ENCODE measurements at places on chromosomes 2 and 18. TPM values are rescaled to one million over a fixed set of nuclear protein-coding genes. Genes with fewer than 3 reads are reported as not detected.

- H3K27me3 ChIP-seq = no peaks in the 10 kb centered on the region
- DNase-seq = no peak
- no peak overlapping the region for H3K4me3 ChIP-seq
- H3K27ac ChIP-seq = no peak overlapping the region
These were observed 105.6 kb upstream of the STK17B start for GRCh38 chr2:196277002-196277401.

Gene ST8SIA3
- total RNA-seq = not detected

Gene SYT4
- 3.0 TPM for total RNA-seq

DNA sequence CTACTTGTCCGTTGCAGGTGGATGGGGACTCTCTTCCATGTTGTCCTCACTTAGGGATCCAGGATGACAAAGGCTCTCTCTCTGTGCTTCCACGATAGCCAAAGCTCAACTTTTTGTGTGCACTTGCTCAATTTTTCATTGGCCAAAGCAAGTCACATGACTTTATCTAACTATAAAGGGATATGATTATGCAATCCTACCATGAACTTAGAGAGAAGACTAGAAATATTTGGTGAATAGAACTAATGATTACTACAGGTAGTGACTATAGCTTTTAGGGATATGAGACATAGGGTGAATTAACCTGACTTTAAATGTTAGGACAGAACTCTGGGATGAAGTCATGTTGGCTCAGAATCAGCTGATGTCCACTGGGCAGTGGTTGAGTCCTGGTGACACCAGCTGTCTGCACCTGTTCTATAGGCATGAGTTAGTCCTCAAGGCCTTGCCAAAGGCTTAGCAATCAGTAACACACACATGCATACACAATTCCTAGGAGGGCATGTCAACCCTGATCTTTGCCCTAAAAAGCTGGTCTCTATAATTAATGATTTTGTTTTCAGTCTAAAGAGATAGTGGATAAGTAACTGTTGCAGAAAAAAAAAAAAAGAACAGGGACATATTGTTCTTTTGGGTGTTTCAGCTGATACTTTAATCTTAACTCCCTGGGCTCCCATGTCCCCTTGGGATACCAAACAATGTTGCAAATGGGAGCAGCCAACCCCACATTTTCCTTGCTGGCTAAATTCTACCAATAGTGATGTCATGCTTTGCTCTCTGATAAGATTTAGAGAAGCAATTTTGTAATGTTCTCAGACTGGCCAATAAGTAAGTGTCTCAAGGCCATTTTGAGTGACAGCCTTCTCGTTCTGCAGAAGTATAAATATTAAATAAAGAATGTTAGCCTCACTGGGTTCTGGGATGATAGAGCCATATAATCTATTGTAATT, 12.5 kb upstream of the HK2 start:
- peak overlapping the region; percentile 62 for H3K27ac ChIP-seq
- no peak overlapping the region for H3K4me3 ChIP-seq
- H3K27me3 ChIP-seq = no peaks in the 10 kb centered on the region

Gene SPP2
- total RNA-seq = not detected

Gene REG1B
- not detected for total RNA-seq

GRCh38 chr2:109597283-109597682, 16.5 kb downstream of the SEPTIN10 start:
- DNase-seq = no peak
- H3K27me3 ChIP-seq = no peaks in the 10 kb centered on the region
- no peak overlapping the region for H3K27ac ChIP-seq
- H3K4me1 ChIP-seq = peaks cover 4% of the 10 kb centered on the region

Gene KCNG3
- total RNA-seq = not detected

- no peak overlapping the region for H3K27ac ChIP-seq
- H3K4me3 ChIP-seq = no peak overlapping the region
- H3K4me1 ChIP-seq = peaks cover 2% of the 10 kb centered on the region
- no peaks in the 10 kb centered on the region for H3K27me3 ChIP-seq
- peak; percentile 16 for DNase-seq
- no peaks in the 10 kb centered on the region for H3K36me3 ChIP-seq
These were observed 189.5 kb downstream of the CTIF start for GRCh38 chr18:48728204-48728833.

DNA sequence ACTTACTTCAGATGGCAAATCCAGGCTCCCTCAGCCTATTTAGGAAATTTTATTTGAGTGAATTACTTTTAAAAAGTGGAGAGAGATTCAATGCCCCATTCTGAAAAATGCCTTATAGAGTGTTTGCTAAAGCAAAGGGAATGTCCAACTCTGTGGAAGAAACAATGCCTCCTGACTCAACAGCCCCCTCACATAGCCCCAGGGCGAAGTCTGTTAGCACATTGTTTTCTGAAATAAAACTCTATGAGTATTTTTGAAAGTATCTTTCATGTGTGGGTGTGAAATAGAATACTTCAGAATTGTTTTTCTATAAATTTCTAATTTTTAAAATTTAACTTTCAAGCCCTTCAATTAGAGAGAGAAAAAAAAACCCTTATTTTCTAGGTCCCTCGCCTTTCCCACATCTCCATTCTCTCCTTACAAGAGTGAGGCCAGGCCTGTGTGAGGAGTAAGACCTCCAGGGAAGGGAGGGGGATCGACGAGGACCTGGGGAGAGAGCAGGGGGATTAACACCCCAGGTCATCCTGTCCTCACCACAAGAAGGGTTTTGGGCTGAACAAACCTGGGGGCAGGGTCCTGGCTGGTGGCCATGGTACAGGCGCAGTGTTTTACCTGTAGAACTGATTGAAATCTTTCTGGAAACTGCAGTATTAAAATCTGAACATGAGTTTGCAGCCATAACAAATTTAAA, 141.4 kb downstream of the SNTG2 start:
- no peaks in the 10 kb centered on the region for H3K27me3 ChIP-seq
- no peaks in the 10 kb centered on the region for H3K4me1 ChIP-seq
- H3K36me3 ChIP-seq = no peaks in the 10 kb centered on the region
- DNase-seq = no peak
- H3K27ac ChIP-seq = no peak overlapping the region

GRCh38 chr2:56580242-56580641, 396.5 kb downstream of the CCDC85A start:
- no peaks in the 10 kb centered on the region for H3K27me3 ChIP-seq
- H3K4me1 ChIP-seq = no peaks in the 10 kb centered on the region
- H3K4me3 ChIP-seq = no peak overlapping the region

- no peak overlapping the region for H3K27ac ChIP-seq
- no peak for DNase-seq
- H3K27me3 ChIP-seq = peaks cover 74% of the 10 kb centered on the region
- no peak overlapping the region for H3K4me3 ChIP-seq
- H3K36me3 ChIP-seq = no peaks in the 10 kb centered on the region
These were observed 5.4 kb upstream of the POU3F3 start for GRCh38 chr2:104848526-104848925.

Gene PAIP2B
- 9.8 TPM for total RNA-seq

Gene CYRIA
- total RNA-seq = 48.0 TPM

DNA sequence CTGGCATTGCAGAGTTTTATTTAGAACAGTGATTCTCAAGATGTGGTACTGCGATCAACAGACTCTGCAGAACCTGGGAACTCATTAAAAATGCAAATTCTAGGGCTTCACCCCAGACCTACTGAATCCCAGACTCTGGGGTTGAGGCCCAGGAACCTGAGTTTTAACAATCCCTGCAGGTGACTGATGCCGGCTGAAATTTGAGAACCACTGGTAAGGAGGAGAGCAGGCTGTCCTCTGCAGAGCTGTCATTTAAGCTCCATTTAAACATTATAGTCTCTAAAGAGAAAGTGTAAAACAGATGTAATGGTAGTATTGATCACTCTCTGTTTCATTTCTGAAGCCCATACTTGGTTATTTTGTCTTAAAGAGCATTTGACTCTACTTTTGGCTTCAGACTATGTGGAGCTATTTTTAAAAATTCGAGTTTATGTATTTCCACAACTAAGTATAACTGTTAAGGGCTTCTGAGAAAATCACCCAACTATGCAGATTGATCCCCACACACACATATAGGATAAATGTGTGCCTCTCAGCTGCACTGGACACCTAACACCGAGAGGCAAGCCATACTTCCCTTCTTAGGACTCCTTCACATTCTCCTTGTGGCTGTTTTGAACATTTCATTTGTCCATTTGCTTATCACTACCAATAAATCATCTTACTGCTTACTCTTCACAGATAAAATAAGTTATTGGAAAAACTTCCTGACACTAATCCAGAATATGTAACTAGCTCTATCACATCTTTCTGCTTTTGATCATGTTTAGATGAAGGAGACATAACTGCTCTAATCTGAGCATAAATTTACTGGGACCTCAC, 487.5 kb downstream of the DLGAP1 start:
- H3K27me3 ChIP-seq = no peaks in the 10 kb centered on the region
- no peaks in the 10 kb centered on the region for H3K4me1 ChIP-seq
- H3K36me3 ChIP-seq = no peaks in the 10 kb centered on the region
- H3K4me3 ChIP-seq = no peak overlapping the region

Gene KRTCAP3
- 21.4 TPM for total RNA-seq

GRCh38 chr2:138744713-138745112, 35.5 kb downstream of the NXPH2 start:
- no peaks in the 10 kb centered on the region for H3K27me3 ChIP-seq
- no peaks in the 10 kb centered on the region for H3K36me3 ChIP-seq
- H3K4me1 ChIP-seq = no peaks in the 10 kb centered on the region

DNA sequence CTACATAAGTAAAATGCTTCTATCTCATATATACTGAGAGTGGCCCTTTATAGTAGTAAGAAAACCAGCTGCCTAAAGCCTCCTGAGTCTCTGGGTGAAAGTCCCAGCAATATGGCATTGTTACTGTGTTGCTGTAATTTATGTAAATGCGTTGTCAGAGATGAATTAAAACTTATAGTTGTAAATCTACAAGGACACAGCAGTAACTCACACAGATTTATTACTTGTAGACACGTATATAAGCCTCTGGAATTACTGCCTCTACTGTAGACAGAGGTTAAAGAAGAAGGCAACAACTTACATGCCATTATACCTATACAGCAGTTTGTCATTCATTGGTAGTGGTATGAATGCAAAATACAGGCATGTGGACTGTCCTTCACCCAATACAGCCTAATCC, 169.1 kb upstream of the BOD1L2 start:
- no peaks in the 10 kb centered on the region for H3K4me1 ChIP-seq
- H3K36me3 ChIP-seq = no peaks in the 10 kb centered on the region
- DNase-seq = no peak
- no peaks in the 10 kb centered on the region for H3K27me3 ChIP-seq

- no peak overlapping the region for H3K27ac ChIP-seq
- H3K27me3 ChIP-seq = no peaks in the 10 kb centered on the region
- no peaks in the 10 kb centered on the region for H3K36me3 ChIP-seq
These were observed 46.4 kb upstream of the MTCL1 start for GRCh38 chr18:8658858-8659485.

- H3K36me3 ChIP-seq = no peaks in the 10 kb centered on the region
- DNase-seq = no peak
- no peak overlapping the region for H3K27ac ChIP-seq
- no peaks in the 10 kb centered on the region for H3K4me1 ChIP-seq
- no peak overlapping the region for H3K4me3 ChIP-seq
These were observed 19.9 kb upstream of the SIGLEC15 start for GRCh38 chr18:45805551-45805950.

Gene PPP1R7
- 74.0 TPM for total RNA-seq

Gene SAP130
- 11.6 TPM for total RNA-seq

DNA sequence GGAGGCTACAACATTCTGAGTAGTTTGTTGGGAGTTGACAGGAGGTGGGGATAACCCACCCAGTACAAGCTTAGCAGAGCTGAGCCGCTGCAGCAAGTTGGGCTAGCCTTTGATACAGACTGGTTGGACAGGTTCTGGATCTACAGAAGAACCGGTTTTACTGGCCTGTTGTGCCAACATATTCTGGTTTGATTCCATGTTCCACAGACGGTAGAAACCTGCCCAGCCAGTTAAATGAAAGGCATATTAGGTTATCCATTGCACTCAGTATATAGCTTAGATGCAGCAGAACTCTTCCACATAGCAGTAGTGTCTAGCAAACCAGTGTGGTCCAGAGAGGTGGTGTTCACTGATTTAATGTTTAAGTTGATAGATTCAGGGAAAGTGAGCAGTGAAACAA, 19.3 kb upstream of the RBBP8 start:
- no peaks in the 10 kb centered on the region for H3K36me3 ChIP-seq
- peak overlapping the region; percentile 70 for H3K27ac ChIP-seq

DNA sequence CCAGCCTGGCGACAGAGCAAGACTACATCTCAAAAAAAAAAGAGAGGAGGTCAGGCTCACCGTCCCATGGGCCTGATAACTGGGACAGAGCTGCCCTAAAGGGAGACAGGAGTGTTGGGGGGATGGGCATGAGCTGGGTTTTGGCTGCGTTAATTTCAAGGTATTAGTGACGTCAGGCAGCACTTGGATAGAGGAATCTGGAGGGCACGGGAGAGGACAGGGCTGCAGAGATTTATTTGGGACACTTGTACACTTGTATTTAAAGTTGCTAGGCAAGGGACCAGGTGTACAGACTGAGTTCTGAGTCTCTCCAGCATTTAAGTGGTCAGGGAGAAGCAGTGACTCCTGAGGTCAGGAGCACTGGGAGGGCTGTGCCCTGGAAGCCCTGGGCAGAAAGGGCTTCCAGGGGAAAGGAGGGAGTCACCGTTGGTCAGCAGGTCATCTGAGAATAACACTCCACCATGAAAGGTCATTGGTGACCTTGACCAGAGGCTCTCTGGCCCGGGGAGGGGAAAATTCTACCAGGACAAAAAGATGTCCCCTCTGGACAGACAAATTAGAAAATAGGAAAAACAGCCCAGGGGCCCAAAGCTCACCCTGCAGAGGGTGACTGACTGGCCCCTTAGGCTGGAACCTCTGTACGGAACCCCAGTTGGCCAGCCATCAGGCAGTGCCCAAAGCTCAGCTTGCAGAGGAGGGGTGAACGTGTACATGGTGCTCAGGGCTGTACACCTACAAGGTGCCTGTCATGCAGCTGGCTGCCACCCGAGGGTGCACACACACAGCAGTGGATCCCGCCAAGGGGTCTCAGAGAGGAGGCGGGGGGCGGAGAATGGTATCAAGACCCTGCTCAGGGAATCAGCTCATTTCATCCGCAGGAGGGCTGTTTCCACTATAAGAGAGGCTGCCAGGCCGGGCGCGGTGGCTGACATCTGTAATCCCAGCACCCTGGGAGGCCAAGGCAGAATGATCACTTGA, 23.0 kb upstream of the CNNM3 start:
- peaks cover 19% of the 10 kb centered on the region for H3K4me1 ChIP-seq
- no peak overlapping the region for H3K27ac ChIP-seq
- H3K4me3 ChIP-seq = no peak overlapping the region
- DNase-seq = peak; percentile 50
- H3K36me3 ChIP-seq = peaks cover 4% of the 10 kb centered on the region

- H3K27me3 ChIP-seq = no peaks in the 10 kb centered on the region
- no peak overlapping the region for H3K27ac ChIP-seq
- no peak overlapping the region for H3K4me3 ChIP-seq
- no peak for DNase-seq
- no peaks in the 10 kb centered on the region for H3K36me3 ChIP-seq
These were observed 134.3 kb downstream of the MEP1B start for GRCh38 chr18:32324181-32324580.

DNA sequence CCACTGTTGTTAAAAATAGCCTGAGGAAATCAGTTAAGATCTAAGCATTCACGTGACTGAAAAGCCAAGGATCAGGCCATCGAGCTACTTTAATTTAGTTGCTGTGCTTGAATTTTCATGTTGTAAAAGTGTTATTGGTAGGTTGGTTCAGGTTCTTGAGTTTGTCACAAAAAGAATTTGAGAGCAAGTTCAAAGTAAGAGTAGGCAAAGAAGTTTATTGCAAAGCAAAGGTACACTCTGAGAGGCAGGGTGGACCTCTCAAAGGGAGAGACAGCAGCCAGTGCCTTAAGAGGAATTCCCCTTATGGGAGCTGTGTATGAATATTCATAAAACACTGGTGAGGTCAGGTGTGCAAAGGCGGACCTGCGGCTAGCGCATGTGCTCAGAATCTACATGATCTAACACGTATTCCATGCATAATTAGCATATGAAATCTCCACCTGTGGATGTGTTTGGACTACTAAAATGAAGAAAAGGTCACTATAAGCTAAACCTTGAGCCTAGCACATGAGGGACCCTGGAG, 236.5 kb downstream of the NDUFA10 start:
- DNase-seq = no peak
- H3K27me3 ChIP-seq = no peaks in the 10 kb centered on the region
- no peaks in the 10 kb centered on the region for H3K36me3 ChIP-seq
- H3K27ac ChIP-seq = no peak overlapping the region

All from thyroid gland (tissue), 4 donors.